ENCODE measurements at places on chromosomes 2 and 18.

DNA sequence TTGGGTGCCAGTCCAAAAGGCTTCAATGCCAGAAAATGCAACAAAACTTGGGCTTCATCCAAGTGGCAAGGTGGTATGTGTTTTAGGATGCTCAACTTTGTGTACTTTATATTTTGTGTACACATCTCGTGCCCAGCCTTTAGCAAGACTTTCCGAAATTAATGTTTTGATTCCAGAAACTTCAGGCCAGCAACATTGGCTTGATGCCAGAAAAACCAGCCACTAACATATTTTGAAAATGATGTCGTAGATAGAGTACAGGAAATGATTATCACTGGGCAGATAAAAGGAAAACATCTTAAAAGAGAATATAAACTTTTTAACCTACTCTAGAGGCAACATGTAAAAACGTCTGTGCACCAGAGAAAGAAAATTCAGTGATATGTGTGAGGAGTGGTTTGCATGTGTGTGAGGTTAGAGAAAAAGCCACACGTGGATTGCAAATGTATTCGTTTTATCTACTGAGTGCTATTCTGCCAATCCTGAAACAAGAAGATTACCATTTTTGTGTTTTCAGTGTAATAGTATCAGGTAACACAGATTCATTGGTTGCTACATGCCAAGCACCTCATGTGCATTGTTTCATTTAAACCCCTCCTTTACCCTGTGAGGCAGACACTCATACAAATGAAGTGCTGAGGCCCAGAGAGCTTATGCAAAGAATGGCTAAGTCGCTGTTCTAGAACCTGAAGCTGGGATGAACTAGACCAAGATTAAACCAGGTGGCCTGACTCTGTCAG, 264.8 kb downstream of the C1D start:
- peak; percentile 68 for DNase-seq

- no peak for DNase-seq
These were observed 585.0 kb upstream of the NXPH2 start for GRCh38 chr2:139365189-139365588.

GRCh38 chr2:46493971-46494250, 14.5 kb downstream of the TMEM247 start:
- DNase-seq: no peak

DNA sequence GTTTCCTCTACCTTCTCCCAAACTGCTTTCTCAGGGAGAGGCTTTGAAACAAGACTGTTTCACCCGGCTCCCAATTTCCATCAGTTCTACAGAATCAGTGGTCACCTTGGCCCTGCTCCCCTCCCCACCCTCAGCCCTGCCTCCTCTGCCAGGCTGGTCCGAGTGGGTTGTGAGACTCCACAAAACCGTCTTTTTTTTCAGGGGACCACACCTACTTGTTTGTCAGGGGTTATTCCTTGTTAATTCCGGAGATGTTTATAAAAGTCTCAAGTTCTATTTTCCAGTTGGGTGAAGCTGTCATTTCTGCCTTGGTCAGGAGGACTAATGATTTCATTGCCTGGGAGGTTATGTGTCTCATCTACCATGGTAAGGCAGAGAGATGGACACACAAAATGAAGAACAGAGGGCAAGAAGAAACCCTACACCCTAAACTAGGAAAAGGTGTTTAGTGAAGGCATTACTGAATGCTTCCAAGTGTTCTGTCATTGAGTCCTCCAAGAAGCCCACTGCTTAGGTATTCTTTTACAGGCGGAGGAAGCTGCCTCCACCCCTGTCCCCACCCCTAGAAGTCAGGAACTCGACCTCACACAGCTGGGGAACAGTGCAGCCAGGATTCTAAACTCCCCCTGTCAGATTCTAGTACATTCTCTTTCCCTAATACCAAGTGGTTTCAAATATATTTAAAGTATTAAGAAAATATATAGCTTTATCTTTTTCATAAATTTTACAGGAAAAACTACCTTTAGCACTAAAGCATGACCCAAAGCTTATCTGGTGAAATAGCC, 46.3 kb downstream of the COPS8 start:
- no peak for DNase-seq
